Suprapubic skin (tissue), 4 donors: ENCODE measurements at places on chromosomes 12 and 14. TPM values are rescaled to one million over a fixed set of nuclear protein-coding genes. Genes with fewer than 3 reads are reported as not detected.

DNA sequence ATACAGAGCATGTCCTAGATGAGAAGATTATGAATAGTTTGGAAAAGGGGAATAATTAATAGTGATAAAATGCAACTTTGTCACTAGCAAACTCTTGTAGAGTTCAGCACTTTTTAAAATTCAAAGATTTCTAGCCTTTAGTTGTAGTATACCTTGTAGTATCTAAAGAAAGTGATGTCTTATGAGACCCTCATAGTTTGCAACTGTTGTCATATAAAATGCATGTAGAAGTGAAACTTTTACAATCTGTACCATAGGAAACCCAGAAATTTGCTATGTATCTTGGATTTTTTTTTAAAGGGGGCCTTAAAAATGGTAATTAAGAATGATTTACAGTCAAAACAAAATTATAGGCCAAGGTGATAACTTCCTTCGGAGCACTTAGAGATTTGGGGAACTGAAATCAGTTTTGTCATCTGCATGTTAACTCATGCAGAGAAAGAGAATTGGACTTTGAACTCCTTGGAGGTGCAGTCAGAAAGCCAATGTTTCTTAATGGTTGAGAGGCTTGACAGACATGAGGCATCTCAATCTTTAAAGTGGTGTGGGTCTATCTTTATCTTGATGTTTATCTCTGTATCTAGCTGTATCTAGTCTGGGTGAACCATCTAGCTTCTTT, 1.3 kb downstream of the LRRK2 start:
- no peaks in the 10 kb centered on the region for H3K36me3 ChIP-seq
- DNase-seq = no peak
- H3K4me3 ChIP-seq = peak overlapping the region; percentile 61
- H3K27me3 ChIP-seq = no peaks in the 10 kb centered on the region
- peaks cover 36% of the 10 kb centered on the region for H3K4me1 ChIP-seq

GRCh38 chr12:9794484-9795093, 32.7 kb upstream of the KLRF1 start:
- DNase-seq = no peak
- no peak overlapping the region for H3K4me3 ChIP-seq
- no peak overlapping the region for H3K27ac ChIP-seq
- H3K36me3 ChIP-seq = no peaks in the 10 kb centered on the region
- H3K4me1 ChIP-seq = no peaks in the 10 kb centered on the region

- no peak for DNase-seq
- H3K36me3 ChIP-seq = no peaks in the 10 kb centered on the region
- no peaks in the 10 kb centered on the region for H3K27me3 ChIP-seq
- no peak overlapping the region for H3K4me3 ChIP-seq
- no peaks in the 10 kb centered on the region for H3K4me1 ChIP-seq
- no peak overlapping the region for H3K27ac ChIP-seq
Measured at GRCh38 chr12:14654416-14654815, 42.0 kb downstream of the GUCY2C start.

DNA sequence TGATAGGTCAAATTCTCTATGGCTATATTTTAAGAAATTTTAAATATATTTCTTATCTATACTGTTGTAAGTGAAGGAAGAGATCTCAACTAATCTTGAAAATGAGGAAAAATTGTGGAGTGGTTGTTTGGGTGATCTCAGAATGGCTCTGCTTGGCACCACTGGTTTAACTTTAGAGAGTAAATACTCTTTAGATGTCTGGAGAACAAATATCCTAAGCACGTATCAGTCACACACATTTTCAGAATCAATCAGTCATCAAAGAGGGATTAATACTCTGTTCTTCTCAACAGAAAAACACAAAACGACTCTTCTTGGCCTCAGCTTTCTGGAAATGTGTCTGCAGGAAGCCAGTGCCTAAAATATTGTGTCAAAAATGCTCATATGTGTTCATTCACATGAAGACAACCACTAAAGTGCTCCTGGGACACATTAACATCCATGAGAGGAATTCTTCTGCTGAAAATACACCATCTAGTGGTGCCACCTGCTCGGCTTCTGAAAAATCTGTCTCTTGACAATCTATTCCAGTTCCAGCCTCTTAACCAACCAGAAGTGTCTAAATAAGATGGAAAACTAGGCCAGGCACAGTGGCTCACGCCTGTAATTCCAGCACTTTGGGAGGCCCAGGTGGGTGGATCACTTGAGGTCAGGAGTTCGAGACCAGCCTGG, 81.1 kb upstream of the CCDC198 start:
- H3K4me3 ChIP-seq = no peak overlapping the region
- H3K36me3 ChIP-seq = no peaks in the 10 kb centered on the region
- DNase-seq = no peak

DNA sequence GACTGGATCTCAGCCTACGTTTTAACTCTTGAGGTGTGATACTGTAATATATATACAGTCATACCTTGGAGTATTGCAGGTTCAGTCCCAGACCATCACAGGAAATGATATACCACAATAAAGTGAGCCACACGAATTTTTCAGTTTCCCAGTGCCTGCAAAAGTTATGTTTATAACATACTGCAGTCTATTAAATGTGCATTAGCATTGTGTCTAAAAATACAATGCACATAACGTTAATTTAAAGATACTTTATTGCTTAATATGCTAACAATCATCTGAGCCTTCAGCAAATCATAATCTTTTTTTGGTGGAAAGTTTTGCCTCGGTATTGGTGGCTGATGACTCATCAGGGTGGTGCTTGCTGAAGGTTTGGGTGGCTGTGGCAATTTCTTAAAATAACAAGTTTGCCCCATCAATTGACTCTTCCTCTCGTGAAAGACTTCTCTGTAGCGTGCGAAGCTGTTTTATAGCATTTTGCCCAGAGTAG, 18.9 kb downstream of the PYROXD1 start:
- H3K27me3 ChIP-seq = no peaks in the 10 kb centered on the region
- H3K4me1 ChIP-seq = no peaks in the 10 kb centered on the region
- no peak for DNase-seq

GRCh38 chr12:115313929-115314328, 630.0 kb upstream of the TBX3 start:
- no peaks in the 10 kb centered on the region for H3K36me3 ChIP-seq
- H3K27ac ChIP-seq = no peak overlapping the region
- H3K4me1 ChIP-seq = no peaks in the 10 kb centered on the region
- no peak overlapping the region for H3K4me3 ChIP-seq
- DNase-seq = no peak

- H3K27me3 ChIP-seq = no peaks in the 10 kb centered on the region
- peaks cover 64% of the 10 kb centered on the region for H3K36me3 ChIP-seq
- no peak overlapping the region for H3K27ac ChIP-seq
- H3K4me1 ChIP-seq = peaks cover 67% of the 10 kb centered on the region
Measured at GRCh38 chr12:6330999-6331714, 10.7 kb downstream of the TNFRSF1A start.

GRCh38 chr12:70963081-70963660, 42.6 kb upstream of the PTPRR start:
- no peak for DNase-seq
- no peaks in the 10 kb centered on the region for H3K36me3 ChIP-seq
- H3K27me3 ChIP-seq = no peaks in the 10 kb centered on the region
- no peaks in the 10 kb centered on the region for H3K4me1 ChIP-seq
- H3K27ac ChIP-seq = no peak overlapping the region

The SLC39A5 gene
- not detected for total RNA-seq

The CAPZA3 gene
- not detected for total RNA-seq

The KCNH3 gene
- total RNA-seq = 0.59 TPM

The VRK1 gene
- 12.2 TPM for total RNA-seq

The KRT82 gene
- 40.7 TPM for total RNA-seq

The NXPH4 gene
- 26.0 TPM for total RNA-seq
